ENCODE measurements at places on chromosomes 7 and 10. TPM values are rescaled to one million over a fixed set of nuclear protein-coding genes. Genes with fewer than 3 reads are reported as not detected.
A peak's percentile ranks its signal among the peaks of the same experiment; 100 is the strongest.

DNA sequence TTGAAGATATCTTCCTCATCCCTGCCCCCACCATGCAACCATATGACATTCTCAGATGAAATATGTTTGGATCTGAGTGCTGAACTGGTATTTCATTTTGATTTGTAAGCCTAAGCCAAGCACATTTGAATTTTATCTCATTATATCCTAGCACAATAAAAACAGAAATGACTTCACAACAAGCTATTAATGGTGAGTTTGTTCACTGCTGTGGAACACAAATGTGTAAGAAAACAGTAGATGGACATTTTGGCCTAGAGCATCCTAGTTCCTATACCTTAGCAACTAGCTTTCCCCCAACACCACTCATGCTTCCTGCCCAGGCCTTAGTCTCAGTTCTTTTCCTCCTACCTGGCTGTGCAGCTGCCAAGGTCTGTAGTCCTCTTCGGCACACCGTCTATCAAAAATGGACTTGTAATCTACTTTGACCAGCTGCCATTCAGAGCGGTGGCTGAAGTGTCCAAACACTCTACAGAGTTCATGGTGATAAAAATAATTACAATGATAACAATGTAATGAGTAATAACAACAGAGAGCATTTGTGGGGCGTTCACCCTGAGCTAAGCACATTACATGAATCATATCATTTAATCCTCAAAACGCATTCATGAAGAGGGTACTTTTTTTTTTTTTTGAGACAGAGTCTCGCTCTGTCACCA lies 491.9 kb downstream of the SORCS1 start:
- no peak for DNase-seq

GRCh38 chr10:96387601-96388000 lies 28.8 kb upstream of the OPALIN start:
- no peak for DNase-seq

DNA sequence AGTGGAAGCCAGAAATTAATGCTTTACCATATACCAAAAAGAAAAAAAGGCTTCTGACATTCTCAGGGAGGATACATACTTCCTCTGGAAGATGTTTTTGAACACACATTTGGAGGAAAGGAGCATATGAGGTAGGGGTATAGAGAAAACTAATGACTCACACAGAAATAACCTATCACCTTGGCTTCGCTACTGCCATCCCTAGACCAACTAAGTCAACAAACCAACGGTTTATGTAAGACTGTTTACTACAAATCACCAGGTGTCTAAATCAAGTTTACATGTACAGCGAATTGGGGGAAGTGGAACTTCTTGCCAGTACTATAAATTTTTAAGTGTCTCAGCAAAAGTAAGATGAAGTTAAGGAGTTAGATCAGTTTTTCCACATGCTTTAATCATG lies 96.9 kb downstream of the NT5C2 start:
- no peak for DNase-seq

DNA sequence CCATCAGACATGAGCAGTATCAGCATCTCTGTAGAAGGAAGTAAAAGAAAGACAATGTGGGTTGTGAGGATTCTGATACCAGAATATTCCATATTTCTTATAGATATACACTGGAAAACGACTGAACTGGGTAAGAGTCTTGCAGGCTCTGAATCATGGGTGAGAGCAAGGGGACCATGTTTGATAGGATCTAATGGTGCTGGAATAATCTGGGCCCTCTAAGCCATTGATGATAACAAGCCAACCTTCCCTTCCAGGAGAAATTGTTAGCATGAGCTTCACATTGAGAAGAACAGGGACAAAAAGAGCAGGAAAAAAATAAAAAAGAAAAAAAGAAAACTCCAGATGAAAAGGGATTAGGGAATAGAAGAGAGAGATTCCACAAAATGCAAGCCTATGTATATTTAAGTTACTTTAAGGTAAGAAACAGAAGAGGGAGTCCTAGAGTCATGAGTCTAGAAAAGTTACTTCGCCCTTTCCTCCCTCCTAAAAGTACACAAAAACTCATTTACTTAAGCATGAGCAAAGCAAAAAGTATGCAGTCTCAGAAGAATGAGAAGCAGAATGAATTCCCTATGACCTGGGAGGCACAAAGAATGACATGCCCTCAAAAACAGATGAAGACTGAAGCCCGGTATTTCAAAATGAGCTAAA lies 181.9 kb downstream of the TMEM26 start:
- DNase-seq: peak; percentile 77

- no peak for DNase-seq
Observed at GRCh38 chr7:51121931-51122425, 194.6 kb downstream of the COBL start.

- DNase-seq: peak; percentile 27
Observed at GRCh38 chr10:6083523-6084475, 5.0 kb upstream of the RBM17 start.

DNA sequence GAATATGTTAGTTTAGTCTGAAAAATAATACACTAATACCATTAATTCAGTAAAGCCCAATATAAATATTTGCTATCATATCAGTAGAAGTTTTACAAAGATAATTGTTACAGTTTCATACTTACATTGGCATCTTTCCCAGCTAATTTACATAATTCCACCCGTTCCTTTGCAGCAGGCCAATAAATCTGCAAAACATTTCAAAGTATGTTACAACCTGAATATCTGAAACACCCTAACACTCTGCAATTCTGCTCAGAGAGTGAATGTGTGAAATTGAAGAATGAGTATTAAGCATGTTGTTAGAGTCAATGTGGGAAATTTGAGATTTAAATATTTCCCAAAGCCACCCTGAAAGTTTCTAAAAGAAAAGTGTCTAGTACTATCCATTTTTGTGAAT lies 105.5 kb downstream of the SEMA3D start:
- DNase-seq: no peak

- DNase-seq: peak; percentile 45
Observed at GRCh38 chr10:50511492-50512213, 112.1 kb downstream of the SGMS1 start.

- no peak for DNase-seq
Observed at GRCh38 chr7:142375710-142376313, 118.0 kb upstream of the PRSS58 start.

- peak; percentile 74 for DNase-seq
Observed at GRCh38 chr7:610531-611280, 91.1 kb upstream of the PDGFA start.

GRCh38 chr10:69847458-69847857 lies 45.8 kb downstream of the COL13A1 start:
- peak; percentile 30 for DNase-seq

DNA sequence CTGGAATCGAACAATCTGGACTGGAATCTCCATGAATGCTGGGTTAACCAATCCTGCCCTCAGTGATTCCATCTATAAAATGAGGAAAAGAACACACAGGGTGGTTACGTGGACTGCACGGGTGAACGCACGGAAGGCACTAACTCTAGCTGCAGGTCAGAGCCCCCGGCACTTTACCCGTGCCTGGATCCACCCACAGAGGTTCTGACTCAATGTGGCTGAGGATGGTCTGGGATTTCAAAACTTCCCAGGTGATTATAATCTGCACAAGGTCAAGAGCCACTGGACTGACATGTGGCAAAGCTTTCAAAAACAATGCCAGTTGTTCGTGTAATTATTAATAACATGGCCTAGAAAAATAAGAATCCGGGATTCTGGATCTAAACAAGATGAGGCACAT lies 29.2 kb downstream of the KIAA1549 start:
- no peak for DNase-seq

- no peak for DNase-seq
Observed at GRCh38 chr7:31490796-31491314, 23.0 kb upstream of the ITPRID1 start.

- no peak for DNase-seq
Observed at GRCh38 chr7:106865130-106866041, at the start of gene PIK3CG. TSS of gene PIK3CG (plus strand) at chr7:106865282. CDS start at chr7:106867562, 2,280 bp downstream.

GRCh38 chr7:28790467-28790866 lies 167.7 kb downstream of the TRIL start:
- DNase-seq: no peak

- no peak for DNase-seq
Observed at GRCh38 chr7:605661-606450, 86.2 kb upstream of the PDGFA start.

GRCh38 chr7:26588511-26588910 lies 275.9 kb downstream of the SKAP2 start:
- DNase-seq: no peak

DNA sequence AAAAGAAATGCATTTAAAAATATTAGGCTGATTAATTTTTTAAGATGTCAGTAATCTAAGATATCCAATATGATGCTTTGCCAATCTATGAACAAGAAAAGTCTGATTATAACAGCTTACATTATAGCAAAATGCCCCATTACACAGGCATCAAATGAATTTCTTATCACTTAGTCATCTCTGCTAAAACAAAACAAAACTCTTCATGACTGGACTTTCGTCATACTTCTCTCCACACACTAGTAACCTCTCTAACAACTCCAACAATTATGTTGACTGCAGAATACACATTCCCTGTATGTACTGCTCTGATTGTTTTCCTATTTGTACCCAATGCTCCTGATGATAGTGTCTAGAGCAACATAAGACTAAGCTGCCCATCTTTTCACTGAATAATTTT lies 3.8 kb upstream of the MKI67 start:
- peak; percentile 48 for DNase-seq

DNA sequence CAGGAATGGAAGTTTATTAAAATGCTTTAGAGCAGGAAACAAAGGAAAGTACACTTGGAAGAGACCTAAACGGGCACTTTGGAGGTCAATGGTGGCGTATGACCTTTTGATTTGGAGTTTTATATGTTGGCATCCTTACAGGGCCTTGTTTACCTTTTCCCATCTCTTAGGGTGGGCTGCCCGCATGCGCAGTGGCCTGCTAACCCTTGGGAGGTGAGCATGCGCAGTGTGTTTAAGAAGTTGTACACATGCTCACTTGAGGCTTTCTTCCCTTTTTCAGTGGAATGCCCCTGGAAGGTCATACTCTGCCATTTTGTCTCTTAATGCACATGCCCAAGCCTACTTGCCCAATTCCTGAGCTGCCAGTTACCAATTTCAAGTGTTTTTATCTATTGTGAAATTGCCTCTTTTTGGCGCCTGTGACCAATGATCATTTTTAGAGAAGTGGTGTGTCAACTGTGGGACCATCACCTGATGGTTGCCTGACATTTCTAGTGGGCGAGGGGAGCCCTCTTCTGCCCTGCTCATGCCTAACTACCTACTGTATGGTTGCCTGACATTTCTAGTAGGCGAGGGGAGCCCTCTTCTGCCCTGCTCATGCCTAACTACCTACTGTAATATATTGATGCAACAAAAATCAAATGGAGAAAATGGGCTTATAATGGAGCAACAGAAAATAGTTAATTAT lies 138.0 kb downstream of the PPP1R9A start:
- no peak for DNase-seq

DNA sequence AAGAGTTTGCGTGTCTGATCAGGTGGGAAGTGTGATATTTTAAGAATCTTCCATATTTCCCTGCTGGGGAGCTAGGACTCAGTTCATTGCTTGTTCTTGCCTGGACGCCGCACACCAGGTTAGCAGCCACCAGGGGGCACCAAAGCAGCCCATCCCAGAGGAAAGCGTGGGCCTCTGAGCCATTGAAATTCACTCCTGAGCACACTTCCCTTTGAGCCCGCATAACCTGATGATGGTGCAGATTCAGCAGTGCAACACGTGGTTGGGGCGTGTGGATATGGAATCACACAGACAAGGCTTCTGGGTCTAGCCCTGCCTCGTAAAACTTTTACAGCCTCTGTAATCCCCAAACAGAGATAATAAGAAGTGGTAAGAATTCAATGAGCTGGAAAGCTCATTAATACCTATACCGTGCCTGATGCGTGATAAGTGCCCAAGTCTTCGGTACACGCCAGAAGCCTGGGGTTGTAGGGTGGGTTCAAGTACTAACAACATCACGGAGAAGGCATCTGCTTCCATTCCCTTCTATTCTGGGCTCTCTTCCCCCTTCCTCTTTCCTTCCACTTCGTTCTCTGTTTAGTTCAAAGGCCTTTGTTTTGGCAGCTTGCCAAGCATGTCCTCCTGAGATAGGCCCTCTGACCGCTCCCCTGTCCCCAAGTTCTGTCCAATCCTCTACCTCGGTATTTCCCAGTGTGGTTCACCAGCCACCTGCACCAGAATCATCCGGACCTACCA lies 130.1 kb upstream of the KMT2E start:
- DNase-seq: peak; percentile 91

DNA sequence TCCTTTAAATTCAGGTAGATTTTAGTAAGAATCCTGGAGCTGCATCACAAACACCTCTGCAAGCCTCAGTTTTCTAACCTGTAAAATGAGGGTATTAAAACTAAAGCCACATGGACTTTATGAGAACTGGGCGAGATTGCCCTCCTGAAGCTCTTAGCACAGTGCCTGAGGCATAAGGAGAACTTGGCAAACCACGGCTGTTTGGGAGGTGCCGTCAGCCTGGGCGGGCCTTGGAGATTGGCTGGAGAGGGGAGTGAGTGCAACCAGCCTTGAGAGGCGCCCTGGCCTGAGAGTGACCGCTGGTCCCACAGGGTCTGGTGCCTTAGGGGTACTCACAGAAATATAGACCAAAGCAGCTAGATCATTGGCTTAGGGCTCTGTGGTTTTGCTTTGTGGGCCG lies 5.4 kb upstream of the TNS3 start:
- DNase-seq: no peak

- DNase-seq: no peak
Observed at GRCh38 chr7:55366461-55367070, 1.4 kb downstream of the LANCL2 start.

DNA sequence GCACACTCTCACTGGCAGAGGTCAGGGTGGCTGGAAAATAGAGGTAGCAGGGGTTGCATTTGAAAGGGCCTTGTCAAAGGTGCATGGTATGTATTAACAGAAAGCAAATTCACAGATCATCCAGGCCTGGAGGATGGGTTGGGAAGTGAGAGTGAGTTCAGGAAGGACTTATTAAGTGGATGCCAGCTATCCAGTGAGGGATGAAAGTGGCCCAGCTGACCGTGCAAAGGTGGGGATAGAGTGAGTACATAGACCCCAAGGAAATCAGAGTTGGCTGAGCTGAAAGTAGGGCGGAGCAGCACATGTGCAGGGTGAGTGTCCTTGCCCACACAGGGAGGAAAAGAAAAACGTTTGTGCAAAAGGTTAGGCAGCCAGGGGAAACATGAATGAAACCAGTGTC lies 58.1 kb downstream of the HECW1 start:
- no peak for DNase-seq

- DNase-seq: peak; percentile 90
Observed at GRCh38 chr10:101938305-101939007, 94.9 kb upstream of the KCNIP2 start.

FGFBP3 gene
- total RNA-seq: 0.97 TPM

MACROH2A2 gene
- total RNA-seq: 3.9 TPM

TMEM184A gene
- 0.64 TPM for total RNA-seq

PWWP2B gene
- total RNA-seq: 8.2 TPM

C10orf53 gene
- total RNA-seq: not detected

ITPRID1 gene
- not detected for total RNA-seq

NDUFA5 gene
- total RNA-seq: 28.0 TPM

GTF2I gene
- 166 TPM for total RNA-seq

PRR15 gene
- total RNA-seq: 1.3 TPM

TFEC gene
- total RNA-seq: not detected

OR2AE1 gene
- total RNA-seq: not detected

CTAGE4 gene
- total RNA-seq: 0.43 TPM

GRM3 gene
- not detected for total RNA-seq

Measured in fibroblast of villous mesenchyme (primary cell).